Left kidney (tissue), 8 donors: ENCODE measurements at places on chromosomes 6 and 20.

- DNase-seq, result no peak
Measured at GRCh38 chr6:82921258-82921657, 144.4 kb downstream of the UBE3D start.

- DNase-seq, result no peak
Measured at GRCh38 chr20:58017231-58017969, 211.1 kb downstream of the ANKRD60 start.

DNA sequence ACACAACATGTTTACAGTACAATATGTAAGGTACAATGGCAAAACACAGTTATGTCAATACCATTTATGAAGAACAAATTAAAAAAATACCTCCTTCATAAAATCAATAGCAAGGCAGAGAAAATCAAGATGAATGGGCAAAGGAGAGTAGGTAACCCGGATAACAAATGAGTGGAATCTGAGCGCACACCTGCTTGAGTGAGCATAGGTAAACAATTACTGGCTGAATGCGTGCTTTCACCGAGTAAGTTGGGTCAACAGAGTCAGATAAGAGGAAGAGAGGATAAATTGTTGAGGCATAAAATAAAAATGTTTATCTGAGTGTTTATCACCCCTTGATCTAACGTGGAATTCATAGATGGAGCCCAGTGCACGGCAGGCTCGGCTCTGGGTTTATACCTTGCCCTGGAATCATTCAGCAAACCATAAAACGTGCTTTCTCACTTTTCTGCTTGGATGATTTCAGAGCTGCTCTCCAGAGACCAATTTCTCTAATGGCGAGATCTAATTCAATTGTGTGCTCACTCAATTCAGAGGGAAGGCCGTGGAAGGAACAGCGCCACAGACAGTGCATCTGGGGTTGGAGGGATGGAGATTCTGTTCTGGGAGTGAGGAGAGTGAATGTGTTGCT lies 224.8 kb upstream of the MAP3K7 start:
- DNase-seq, result no peak

GRCh38 chr20:38471987-38472512 lies 593 bp upstream of the RALGAPB start:
- DNase-seq, result no peak

GRCh38 chr20:22775671-22776139 lies 191.3 kb upstream of the FOXA2 start:
- DNase-seq, result no peak

DNA sequence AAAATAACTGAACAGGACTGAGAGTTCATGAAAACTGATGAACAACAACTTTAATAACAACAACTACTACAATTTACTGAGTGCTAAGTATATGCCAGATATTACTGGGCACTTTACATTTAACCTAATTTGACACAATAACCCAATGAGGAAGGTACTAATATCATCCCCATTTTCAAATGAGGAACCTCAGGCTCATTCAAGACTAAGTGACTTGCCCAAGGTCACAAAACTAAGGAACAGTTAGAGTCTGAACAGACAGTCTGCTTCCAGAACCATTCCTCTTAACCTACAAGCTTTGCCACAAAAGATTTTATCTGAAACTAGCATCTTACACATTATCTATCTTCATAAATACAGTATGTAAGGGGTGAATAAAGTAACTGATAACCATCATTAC lies 10.6 kb upstream of the NDRG3 start:
- DNase-seq, result no peak

- DNase-seq, result no peak
Measured at GRCh38 chr6:108650781-108651180, 90.1 kb downstream of the FOXO3 start.

- no peak for DNase-seq
Measured at GRCh38 chr6:36387440-36388303, at the start of gene ETV7. TSS of gene ETV7 (minus strand) at chr6:36387669. CDS start at chr6:36387541, 128 bp downstream.

DNA sequence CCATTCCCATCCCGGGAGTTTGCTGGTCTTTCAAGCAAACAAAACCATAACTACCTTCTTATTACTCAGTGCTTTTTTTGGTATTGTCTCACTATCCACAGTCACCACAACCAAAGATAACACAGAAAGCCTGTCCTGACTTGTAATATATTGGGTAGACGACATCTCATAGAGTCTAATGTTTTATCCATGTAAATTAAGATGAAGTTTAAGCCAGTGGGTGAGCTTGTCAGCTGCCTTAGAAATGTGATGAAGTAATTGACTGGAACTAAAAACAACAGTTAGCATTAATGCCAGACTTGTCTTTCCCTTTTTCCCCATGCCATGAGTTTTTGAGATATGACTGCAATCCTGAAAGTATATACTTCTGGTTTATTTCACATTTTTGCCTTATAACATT lies 282.7 kb upstream of the PRDM1 start:
- DNase-seq, result no peak

DNA sequence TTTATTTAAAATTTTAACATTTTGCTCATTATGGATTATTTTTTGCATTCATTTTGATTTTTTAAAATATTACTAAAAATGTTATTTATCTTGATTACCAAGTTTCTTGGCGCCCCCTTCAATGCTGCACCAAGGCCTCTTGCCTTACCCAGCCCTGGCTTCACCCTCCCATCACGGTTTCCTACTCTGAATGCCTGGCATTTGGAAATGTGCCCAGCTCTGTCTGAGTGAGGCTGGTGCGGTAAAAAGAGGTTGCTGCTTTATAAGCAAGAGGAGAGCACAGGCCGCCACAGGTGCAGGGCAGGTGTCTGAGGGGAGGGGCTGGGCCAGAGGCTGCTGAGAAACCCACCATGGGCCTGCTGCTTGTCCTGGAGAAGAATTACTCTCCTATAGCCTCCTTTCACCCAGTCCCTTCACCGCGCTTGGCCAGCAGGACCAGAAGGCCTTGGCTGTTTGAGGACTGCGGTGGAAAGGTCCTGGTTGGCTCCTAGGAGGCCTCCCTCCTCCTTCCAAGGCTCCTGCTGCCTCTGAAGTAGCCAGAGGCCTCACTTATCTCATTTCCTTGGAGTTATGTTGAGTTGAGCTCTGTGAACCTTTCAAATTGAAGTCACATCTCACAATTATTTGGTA lies 62.6 kb downstream of the BANF2 start:
- DNase-seq, result no peak

GRCh38 chr6:149934249-149935156 lies 7.3 kb upstream of the ULBP2 start:
- peak; percentile 68 for DNase-seq

GRCh38 chr6:21200134-21200870 lies 393.2 kb upstream of the SOX4 start:
- DNase-seq, result no peak

DNA sequence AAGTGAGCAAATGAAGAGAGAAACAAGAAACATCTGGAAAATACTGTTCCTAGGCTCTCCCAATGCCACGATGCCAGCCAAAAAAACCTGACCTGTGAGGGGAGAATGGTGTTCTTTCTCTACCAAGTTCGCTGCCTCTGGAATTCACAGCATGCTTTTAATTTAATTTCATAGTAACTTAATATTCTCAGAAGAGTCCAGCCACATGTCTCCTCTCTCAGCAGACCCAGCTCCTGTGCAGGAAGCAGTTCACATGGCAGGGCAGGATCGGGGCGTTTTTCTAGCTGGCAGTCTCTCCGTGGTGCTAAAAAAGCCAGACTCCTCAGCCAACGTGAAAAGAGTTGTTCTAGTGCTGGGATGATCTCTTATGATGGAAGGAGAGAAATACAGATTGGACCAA lies 57.5 kb downstream of the BFSP1 start:
- DNase-seq, result no peak

- no peak for DNase-seq
Measured at GRCh38 chr20:478010-478948, 15.9 kb upstream of the TBC1D20 start.

GRCh38 chr20:54203281-54203680 lies 4.6 kb upstream of the PFDN4 start:
- DNase-seq, result no peak

DNA sequence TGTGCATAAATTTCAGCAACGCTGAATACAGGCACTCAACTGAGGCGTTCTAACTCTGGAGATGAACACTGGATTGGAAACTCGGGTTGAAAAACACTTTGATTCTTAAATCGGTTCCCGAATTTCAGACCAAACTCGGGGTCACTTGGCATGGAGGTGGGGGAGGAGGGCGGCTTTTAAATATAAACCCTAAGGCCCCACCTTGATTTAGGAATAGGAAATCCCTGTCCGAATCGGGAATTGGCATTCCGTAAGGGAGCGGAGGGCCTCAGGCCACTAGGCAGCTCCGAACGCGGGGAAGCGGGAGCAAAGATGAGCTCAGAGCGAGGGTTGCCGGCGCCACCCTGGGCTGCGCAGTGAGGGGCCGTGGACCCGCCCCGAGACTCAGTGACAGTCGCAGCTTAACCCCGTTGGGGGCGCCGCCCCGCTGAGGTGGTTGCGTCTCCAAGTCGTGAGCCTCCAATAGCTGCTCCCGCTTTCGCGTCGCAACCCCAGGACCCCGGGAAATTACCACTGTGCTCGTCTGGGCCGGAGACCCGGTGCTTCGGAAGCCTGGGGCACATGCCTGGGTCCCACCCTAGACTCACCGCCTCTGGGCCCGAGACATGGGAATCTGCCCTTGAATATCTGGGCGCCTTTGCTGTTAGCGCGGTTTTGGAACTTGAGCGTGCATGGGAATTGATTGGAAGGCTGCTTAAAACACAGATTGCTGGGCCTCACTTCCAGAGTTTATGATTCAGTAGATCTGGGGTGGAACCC lies 4.6 kb upstream of the SIM1 start:
- no peak for DNase-seq

DNA sequence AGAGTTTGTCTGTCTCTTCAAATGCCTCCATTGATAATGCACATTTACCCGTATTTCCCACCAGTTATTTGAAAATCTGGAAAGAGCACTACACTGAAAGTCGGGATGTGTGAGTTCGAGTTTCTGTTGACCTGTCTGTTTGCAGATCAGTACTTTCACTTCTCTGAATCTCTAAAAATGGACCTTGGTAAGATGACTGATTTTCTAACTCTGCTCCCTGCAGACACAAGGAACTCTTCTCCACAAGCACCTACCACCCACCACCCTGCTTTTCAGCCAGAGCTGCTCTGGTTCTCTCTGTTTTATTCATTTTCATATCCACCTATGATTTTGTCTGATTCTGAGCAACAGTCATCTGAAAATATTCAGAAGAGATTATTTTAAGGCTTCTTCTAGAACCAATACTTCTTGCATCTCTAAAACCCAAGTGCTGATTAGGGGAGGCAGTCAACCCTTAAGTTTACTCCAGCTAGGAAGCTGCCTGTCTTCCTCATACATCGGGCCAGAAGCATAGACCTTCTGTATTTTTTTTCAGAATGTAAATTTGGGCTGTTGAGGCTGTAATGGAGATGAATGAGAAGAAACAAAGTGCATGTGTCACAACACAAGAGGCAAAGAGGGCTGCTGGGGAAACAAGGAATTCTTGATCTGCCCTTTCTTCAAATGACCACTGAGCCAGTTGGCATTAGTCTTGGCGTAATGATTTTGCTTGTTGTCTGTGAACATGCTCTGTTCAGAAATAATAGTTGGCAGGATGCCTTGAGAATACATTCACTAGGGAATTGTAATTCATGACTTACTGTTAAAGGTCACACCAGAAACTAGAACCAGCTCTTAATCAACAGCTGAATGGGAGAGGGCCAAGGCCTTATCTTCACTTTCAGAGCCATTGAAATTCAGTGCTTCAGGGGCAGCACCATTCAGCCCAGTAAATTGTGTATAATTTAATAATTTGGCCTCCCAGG lies 85.4 kb upstream of the MYLIP start:
- no peak for DNase-seq

DNA sequence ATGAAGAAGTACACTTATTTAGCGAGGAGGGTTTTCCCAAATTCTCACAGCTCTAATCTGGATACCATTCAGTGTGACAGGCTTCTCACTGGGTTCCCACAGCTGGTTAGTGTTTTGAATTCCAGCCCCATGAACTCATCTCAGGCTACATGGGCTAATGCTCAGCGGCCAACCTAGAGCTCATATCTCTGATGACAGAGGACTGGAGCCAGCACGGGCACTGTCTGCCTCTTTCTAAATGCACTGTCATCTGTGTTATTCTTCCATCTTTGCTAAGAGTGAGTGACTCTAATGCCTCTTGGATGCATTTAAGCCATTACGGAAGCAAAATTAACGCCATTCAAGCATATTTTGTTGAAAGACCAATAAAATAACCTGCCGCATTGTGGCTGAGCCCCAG lies 308.9 kb upstream of the JAG1 start:
- DNase-seq, result no peak

DNA sequence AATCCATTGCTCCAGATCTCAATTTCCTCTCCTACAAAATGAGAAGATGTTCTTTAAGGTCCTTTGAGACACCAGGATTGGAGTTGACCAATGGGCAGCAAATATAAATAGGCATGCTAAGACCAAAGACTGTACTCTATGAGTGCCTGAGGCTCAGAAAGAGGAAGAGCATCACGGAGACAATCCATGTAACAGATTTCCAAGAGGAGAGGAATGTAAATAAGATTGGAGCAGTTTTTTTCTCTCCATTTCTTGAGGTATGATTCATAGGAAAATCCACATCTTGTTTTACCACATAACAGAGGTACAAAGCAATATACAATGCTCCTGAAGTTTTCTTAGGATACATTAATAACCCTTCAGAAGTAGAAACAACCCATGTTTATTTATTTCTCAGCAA lies 109.8 kb downstream of the UBE3D start:
- DNase-seq, result no peak

GRCh38 chr20:48995589-48995988 lies 50.5 kb upstream of the CSE1L start:
- no peak for DNase-seq
